Airway epithelial cell (primary cell): ENCODE measurements at places on chromosomes 7 and 10. TPM values are rescaled to one million over a fixed set of nuclear protein-coding genes. Genes with fewer than 3 reads are reported as not detected.

The EPO gene
- total RNA-seq = not detected in 2 replicates

The NUTM2A gene
- 0.93 and 2.4 TPM in 2 replicates for total RNA-seq

The TMEM176A gene
- not detected in 2 replicates for total RNA-seq

The IRF5 gene
- 16.3 and 19.5 TPM in 2 replicates for total RNA-seq

The LIPJ gene
- total RNA-seq = not detected in 2 replicates

The LIPK gene
- 1.4 and 1.9 TPM in 2 replicates for total RNA-seq

The COL17A1 gene
- 507 and 607 TPM in 2 replicates for total RNA-seq

The ZKSCAN5 gene
- total RNA-seq = 6.4 and 6.7 TPM in 2 replicates

The SLC26A3 gene
- not detected in 2 replicates for total RNA-seq
